ENCODE measurements at places on chromosomes 11 and 22. TPM values are rescaled to one million over a fixed set of nuclear protein-coding genes. Genes with fewer than 3 reads are reported as not detected.
A peak's percentile ranks its signal among the peaks of the same experiment; 100 is the strongest.

GRCh38 chr11:94604482-94604881 is 37.3 kb downstream of the PIWIL4 start:
- no peak overlapping the region for H3K27ac ChIP-seq
- peaks cover 19% of the 10 kb centered on the region for H3K36me3 ChIP-seq
- H3K27me3 ChIP-seq: no peaks in the 10 kb centered on the region

GRCh38 chr11:46235777-46236688 is 41.4 kb upstream of the CREB3L1 start:
- H3K36me3 ChIP-seq: no peaks in the 10 kb centered on the region
- H3K27me3 ChIP-seq: no peaks in the 10 kb centered on the region
- H3K4me1 ChIP-seq: peaks cover 36% of the 10 kb centered on the region
- no peak for DNase-seq
- H3K4me3 ChIP-seq: no peak overlapping the region
- H3K27ac ChIP-seq: no peak overlapping the region

- H3K4me3 ChIP-seq: no peak overlapping the region
- H3K36me3 ChIP-seq: no peaks in the 10 kb centered on the region
- no peaks in the 10 kb centered on the region for H3K27me3 ChIP-seq
- H3K4me1 ChIP-seq: peaks cover 35% of the 10 kb centered on the region
- no peak for DNase-seq
Observed at GRCh38 chr11:83836883-83837654, 550.9 kb upstream of the CCDC90B start.

OR5B21 gene
- not detected for total RNA-seq

SCGB2A2 gene
- not detected for total RNA-seq

DNA sequence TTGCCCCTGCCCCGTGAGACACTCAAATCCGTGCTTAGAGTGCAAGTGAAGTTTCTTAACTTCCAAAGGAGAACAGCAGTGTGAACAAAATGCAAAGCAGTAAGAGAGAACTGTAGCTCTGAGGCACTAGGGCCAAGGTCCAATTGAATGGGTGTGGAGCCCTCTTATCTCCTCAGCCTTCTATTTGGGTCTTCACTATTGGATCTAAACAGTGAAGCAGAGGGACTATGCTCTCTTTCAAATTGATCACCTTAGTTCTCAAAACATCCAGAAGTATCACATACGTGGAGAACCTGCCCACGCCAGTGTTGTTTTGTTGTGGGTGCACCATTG is 49.6 kb downstream of the C22orf31 start:
- peaks cover 10% of the 10 kb centered on the region for H3K4me1 ChIP-seq
- no peaks in the 10 kb centered on the region for H3K36me3 ChIP-seq
- no peak overlapping the region for H3K4me3 ChIP-seq
- no peak for DNase-seq
- H3K27ac ChIP-seq: no peak overlapping the region
- H3K27me3 ChIP-seq: no peaks in the 10 kb centered on the region

FBXO3 gene
- 26.5 TPM for total RNA-seq

DNA sequence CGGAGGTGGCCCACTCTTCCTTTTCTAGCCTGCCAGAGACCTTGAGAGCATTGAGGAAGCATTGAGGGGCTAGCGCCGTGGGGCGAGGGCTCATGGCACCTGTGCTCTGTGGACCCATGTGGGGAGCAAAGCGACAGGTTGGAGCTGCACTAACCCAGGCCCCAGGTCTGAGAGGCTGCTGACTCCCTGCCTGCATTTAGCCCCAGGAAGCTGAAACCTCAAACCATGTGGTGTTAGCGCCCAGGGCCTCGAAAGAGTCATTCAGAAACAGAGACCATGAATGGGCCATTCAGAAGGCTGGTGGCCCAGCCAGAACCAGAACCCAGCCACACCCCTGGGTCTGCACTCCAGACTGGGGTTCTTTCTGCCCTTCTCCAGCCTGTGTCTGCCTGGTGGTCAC is 88.6 kb downstream of the BCR start:
- H3K27me3 ChIP-seq: no peaks in the 10 kb centered on the region
- H3K4me3 ChIP-seq: no peak overlapping the region
- DNase-seq: no peak
- no peaks in the 10 kb centered on the region for H3K4me1 ChIP-seq

MFRP gene
- total RNA-seq: not detected

ATG2A gene
- total RNA-seq: 27.3 TPM

DNA sequence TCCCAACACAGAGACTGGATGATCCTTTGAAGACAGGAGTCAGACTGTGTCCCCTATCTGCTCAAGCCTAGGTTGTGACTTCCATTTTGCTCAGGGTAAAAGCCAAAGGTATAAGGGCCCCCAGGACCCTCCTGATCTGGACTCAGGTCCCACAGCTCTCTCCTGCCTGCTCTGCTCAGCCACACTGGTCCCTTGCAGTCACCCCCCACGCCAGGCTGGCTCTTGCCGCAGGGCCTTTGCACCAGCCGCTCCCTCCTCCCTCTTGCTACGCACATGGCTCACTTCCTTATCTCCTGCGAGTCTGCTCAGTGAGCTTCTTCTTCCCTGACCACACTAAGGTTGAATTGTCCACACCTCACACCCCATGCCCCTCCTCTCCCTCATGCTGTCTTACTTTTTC is 28.4 kb upstream of the CACNG2 start:
- no peaks in the 10 kb centered on the region for H3K36me3 ChIP-seq
- H3K27ac ChIP-seq: no peak overlapping the region
- H3K4me1 ChIP-seq: peaks cover 5% of the 10 kb centered on the region
- H3K4me3 ChIP-seq: no peak overlapping the region

- no peak overlapping the region for H3K27ac ChIP-seq
- no peak overlapping the region for H3K4me3 ChIP-seq
- no peaks in the 10 kb centered on the region for H3K27me3 ChIP-seq
- DNase-seq: no peak
- no peaks in the 10 kb centered on the region for H3K36me3 ChIP-seq
Observed at GRCh38 chr11:124302347-124303125, 11.2 kb downstream of the OR8D1 start.

DNA sequence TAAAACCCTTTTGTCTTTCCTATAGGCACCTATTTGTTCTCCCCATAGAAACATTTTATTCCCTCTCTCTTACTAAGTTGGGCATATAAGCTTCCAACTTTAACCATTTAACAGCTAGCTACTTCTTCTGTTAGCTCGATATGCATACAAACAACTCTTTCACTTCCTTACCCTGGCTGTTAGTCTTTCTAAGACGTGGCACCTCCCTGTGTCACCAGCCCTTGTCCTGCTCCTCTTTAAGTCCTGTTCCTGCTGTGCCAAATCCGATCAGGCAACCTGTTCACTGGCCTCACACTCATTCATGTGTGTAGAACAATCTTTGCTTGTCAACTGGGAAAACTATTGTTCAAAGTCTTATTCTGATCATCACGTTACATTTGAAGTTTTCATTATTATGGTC is 1376.1 kb upstream of the TENM4 start:
- H3K36me3 ChIP-seq: no peaks in the 10 kb centered on the region
- H3K27me3 ChIP-seq: no peaks in the 10 kb centered on the region
- no peak overlapping the region for H3K4me3 ChIP-seq
- no peak overlapping the region for H3K27ac ChIP-seq
- no peaks in the 10 kb centered on the region for H3K4me1 ChIP-seq
- no peak for DNase-seq

DNA sequence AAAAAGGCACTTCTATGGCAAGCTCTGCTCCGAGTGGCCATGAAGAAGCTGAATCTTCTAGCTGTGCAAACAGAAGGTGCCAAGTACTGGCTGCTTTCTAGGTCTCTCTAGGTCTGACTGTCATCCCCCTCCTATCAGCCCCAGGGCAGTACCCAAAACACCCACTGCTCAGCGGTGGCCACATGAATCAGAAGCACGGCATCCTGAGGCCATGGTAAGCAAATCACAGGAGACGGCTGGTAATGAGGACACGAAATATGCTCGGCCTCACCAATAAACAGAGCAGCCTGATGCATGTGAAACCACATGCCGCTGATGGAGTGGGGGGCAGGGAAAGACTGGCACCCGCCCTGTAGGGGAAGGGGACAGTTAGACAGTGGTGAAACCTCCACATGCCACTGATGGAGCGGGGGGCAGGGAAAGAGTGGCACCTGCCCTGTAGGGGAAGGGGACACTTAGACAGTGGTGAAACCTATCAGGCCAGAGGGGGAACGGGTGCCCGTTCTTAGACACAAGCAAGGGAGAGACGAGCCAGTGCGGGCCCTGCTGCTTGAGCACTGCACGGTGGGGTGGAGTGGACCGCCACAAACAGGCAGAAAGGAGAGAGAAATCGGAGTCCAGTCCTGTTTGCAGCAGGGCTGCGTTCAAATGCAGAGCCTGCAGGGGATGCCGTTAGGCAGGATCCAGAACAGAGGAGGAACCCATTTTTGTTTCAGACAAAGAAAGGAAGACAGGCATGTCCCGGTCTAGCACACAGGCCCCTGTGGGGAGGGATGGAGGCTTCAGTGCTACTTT is 29.9 kb upstream of the MOB2 start:
- H3K4me3 ChIP-seq: no peak overlapping the region
- H3K27me3 ChIP-seq: no peaks in the 10 kb centered on the region
- DNase-seq: no peak

GRCh38 chr22:23222033-23222792 is 41.9 kb downstream of the BCR start:
- peaks cover 94% of the 10 kb centered on the region for H3K4me1 ChIP-seq
- no peak overlapping the region for H3K27ac ChIP-seq
- DNase-seq: no peak
- H3K4me3 ChIP-seq: no peak overlapping the region
- no peaks in the 10 kb centered on the region for H3K36me3 ChIP-seq
- H3K27me3 ChIP-seq: no peaks in the 10 kb centered on the region

DNA sequence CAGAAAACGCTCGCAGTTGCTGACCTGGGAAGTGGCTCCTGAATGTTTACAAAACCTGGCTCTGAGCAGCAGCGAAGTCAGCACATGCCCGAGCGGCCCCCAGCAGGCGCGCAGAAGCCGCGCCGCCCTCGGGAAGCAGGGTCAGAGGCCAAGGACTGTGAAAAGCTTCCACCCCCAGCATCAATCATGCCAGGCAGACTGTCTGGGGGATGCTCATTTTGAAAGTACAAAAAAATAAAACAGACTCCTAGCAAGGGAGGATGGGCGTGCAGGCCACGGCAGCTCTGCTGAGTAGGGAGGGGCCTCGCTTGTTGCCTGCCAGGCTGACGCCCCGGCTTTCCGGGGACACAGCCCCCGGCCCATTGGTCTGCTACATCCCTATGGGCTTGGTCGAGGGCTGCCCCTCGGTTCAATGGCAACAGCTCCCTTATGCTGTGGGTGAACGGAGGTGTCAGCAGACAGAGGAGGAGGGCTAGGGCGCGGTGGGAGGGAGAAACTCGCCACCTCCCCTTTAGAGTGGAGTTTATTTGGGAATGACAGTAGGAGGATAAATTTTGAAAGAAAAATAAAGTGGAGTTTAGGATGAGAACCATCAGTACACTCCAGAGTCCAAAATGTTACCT is 37.7 kb upstream of the GNB1L start:
- H3K27me3 ChIP-seq: no peaks in the 10 kb centered on the region
- peaks cover 55% of the 10 kb centered on the region for H3K36me3 ChIP-seq
- peaks cover 20% of the 10 kb centered on the region for H3K4me1 ChIP-seq
- H3K4me3 ChIP-seq: peak overlapping the region; percentile 2
- no peak overlapping the region for H3K27ac ChIP-seq
- DNase-seq: no peak

C11orf52 gene
- 3.3 TPM for total RNA-seq

DNA sequence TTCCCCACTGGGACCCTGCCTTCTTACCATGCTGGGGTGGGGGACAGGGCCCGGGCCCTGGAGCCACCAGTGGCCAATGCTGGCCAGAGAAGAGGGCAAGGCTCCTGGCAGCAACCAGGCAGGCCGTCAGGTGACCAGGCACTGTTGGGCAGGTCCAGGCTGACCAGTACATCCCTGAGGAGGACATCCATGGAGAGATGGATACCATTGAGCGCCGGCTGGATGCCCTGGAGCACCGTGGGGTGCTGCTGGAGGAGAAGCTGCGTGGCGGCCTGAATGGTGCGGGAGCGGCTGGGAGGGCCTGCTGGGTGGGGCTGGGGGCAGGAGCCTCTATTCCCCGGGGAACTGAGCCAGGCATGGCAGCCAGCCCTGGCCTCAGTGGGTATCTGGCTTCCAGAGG is 21.0 kb downstream of the C22orf23 start:
- H3K4me3 ChIP-seq: no peak overlapping the region
- peaks cover 30% of the 10 kb centered on the region for H3K36me3 ChIP-seq
- H3K4me1 ChIP-seq: peaks cover 58% of the 10 kb centered on the region
- peak overlapping the region; percentile 77 for H3K27ac ChIP-seq

DNA sequence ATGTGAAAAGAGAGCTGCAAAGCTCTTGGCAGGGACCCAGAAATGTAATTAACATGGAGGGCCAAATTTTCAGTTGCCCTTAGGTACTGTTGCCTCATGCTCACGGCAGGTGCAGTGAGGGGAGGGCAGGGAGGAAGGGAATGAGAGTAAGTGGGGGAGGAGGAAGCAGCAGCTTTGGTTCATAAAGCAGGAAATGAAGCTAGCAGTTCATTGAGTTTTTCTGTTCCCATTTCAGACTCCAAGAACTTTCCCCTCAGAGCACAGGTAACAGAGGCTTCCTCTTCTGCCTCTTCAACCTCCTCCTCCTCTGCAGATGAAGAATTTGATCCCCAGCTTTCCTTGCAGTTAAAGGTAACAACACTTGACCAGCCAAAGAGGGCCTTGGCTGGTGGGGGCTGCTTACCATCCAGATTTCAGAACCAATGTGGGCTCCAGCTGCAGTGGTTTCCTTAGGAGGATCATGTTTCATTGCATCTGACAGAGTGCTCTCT is 57.9 kb upstream of the PARVA start:
- peaks cover 19% of the 10 kb centered on the region for H3K4me1 ChIP-seq
- no peaks in the 10 kb centered on the region for H3K36me3 ChIP-seq
- no peak for DNase-seq
- H3K27me3 ChIP-seq: no peaks in the 10 kb centered on the region

All from esophagus muscularis mucosa (tissue), 4 donors.